ENCODE measurements at places on chromosomes 7 and 10.
A peak's percentile ranks its signal among the peaks of the same experiment; 100 is the strongest.

DNA sequence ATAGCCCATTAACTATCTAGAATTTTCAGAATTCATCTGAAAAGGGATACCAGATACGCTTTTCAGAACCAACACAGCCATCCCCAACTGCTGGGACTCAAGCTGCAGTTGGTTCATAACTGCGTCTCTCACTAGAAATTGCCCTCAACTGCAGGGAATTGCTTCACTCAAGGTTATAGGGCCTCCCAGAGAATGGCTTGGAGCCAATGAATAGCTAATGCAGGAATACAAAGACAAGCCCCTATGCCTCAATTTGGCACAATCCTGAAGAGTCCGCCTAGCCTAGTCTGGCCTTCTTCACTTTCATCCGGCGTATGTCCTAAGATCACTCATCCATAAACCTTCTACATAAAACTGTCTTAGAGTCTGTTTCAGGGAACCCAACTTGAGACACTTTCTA lies 164.0 kb downstream of the SKAP2 start:
- no peak for DNase-seq

GRCh38 chr10:70584366-70584765 lies 18.2 kb downstream of the PRF1 start:
- no peak for DNase-seq

- no peak for DNase-seq
Measured at GRCh38 chr10:130858626-130859025, 452.9 kb downstream of the TCERG1L start.

DNA sequence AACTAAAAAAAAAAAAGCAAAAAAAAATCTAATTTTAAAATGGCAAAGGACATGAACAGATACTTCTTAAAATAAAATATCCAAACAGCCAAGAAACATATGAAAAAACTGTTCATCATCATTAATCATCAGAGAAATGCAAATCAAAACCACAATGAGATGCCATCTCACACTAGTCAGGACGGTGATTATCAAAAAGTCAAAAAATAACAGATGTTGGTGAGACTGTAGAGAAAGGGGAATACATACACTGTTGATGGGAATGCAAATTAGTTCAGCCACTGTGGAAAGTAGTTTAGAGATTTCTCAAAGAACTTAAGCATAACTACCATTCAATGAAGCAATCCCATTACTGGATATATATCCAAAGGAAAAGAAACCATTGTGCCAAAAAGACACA lies 30.2 kb downstream of the COBL start:
- no peak for DNase-seq

GRCh38 chr7:158587162-158588084 lies at the start of gene PTPRN2:
Gene PTPRN2, minus strand, starts transcription at chr7:158587823.
- peak; percentile 85 for DNase-seq

- no peak for DNase-seq
Measured at GRCh38 chr7:131096267-131096927, 231.3 kb upstream of the MKLN1 start.

DNA sequence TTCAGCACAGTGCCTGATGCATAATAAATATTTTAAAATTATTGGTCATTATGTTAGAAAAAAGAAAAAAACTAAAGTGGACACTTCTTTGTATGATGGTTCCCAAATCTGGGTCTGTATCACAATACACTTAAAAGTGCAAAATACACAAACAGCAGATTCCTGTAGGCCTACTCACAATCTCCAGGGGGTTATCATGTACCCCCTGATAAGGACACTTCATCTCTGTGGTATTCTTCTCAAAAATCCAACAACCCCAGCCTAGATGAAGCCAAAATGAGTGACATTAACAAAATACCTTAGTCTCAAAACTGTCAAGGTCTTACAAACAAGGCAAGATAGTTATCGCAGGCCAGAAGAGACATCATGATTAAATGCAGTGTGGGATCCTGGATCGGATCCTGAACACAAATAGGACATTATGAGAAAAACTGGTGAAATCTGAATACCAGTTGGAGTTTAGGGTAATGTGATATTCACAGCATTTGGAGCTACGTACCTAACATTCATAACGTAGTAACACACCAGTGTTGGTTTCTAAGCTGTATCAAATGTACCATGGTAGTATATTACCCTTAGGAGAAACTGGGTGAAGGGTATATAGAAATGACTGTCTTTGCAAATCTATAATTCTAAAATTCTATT lies 45.2 kb downstream of the NSUN6 start:
- no peak for DNase-seq

- DNase-seq: no peak
Measured at GRCh38 chr10:33112831-33113455, 154.9 kb upstream of the ITGB1 start.

DNA sequence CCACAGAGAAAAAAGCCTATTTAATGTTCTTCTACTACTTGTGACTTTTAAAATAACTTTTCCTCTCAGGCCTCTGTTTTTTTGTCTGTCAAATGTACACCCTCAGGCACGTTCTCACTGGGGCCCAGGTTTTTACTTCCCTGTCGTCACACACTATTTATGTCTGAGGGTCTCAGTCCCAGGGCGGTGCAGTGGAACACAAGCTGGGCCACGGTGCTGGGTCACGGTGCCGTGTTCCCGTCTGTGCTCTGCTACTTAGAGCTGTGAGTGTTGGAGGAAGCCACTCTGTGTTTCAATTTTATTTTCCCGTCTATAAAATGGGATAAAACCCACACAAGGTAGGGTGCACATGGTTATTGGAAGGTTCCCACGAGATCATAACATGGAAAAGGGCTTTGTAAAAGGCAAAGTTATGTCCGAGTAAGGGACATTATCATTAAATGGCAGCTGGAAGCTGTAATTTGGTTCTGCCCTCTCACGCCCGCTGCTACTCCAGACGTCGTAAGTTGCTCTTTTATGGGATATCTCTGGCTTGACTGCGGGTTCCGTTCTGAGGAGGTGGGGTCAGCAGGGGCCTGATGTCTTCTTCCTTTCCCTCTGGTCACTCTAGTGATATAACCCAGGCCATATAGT lies 25.2 kb downstream of the ZNF775 start:
- DNase-seq: peak; percentile 59

DNA sequence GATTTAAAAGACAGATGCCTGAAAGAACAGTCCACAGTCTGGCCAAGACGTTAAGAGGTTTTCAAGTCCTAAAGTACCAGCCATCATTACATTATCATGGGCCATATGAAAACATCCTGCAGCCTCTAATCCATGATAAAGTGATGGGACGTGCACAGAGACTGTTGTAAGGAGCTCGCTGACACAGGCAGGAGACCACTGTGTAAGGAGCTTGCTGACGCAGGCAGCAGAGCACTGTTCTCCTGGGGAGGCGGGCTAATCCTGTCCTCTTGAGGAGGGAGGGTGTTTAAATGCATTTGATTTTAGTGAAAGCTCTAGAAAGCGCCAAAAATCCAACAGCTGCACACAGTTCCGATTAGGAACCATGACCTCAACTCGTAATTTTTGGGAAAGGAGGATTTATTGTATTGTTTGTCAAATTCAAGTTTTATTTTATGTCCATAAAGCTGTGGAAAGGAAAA lies 16.9 kb downstream of the SVIL start:
- no peak for DNase-seq

- DNase-seq: no peak
Measured at GRCh38 chr10:4941540-4942330, 21.5 kb upstream of the AKR1C1 start.

DNA sequence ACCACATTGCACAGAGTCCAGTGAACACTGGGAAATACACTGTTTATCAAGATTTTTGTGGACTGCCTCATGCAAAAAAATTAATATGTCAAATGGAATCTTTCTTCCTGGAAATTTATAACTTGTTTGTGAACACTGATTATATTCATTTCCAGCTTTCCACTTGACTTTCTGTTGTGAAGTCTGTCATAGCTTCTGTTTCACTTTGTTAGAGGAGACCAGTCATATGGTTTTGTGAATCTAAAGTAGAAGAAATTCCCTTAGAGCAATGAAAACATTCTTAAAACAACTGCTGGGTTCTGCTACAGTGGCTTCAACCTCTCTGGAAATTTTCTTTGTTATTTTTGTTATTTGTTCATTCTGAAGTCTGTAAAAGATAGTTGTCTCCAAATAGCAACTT lies 349.5 kb upstream of the NFE2L3 start:
- DNase-seq: no peak

GRCh38 chr7:117458977-117459583 lies 20.7 kb upstream of the CFTR start:
- no peak for DNase-seq

DNA sequence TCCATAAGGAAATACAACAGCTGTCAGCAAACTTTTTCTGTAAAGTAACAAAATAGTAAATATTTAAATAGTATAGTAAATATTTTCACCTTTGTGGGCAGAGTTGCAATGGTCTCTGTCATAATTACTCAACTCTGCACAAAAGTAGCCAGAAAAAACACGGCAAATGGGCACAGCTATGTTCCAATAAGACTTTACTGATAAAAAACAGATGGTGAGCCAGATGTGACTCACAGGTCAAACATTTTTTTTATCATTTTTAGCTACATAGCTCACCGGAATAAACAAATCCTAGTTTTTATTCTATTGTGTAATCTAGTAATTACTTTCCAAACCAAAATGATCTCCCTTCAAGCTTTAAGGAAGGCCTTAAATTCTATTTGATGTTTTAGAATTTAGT lies 55.3 kb downstream of the NCAPG2 start:
- peak; percentile 22 for DNase-seq

GRCh38 chr7:25891591-25891990 lies 260.4 kb upstream of the NFE2L3 start:
- no peak for DNase-seq

- DNase-seq: no peak
Measured at GRCh38 chr7:37982423-37982822, 62.0 kb downstream of the EPDR1 start.

DNA sequence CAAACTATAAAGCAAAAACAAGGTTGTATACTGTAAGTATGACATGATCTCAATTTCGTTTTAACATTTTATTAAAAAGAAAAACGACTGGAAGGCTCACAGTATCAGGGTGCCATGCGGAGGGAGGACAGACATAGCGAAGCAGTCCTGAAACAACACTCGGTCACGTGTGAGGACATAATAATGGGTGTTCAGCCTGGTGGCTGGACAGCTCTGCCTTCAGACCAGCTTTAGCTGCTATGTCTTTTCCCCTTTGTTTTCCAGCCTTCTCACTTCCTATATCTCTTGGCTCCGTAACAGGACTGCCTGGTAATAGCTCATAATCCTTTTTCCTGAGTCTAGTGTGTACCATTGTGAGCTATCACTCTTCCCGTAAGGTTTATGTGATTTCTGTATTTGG lies 18.4 kb upstream of the KLF14 start:
- no peak for DNase-seq

DNA sequence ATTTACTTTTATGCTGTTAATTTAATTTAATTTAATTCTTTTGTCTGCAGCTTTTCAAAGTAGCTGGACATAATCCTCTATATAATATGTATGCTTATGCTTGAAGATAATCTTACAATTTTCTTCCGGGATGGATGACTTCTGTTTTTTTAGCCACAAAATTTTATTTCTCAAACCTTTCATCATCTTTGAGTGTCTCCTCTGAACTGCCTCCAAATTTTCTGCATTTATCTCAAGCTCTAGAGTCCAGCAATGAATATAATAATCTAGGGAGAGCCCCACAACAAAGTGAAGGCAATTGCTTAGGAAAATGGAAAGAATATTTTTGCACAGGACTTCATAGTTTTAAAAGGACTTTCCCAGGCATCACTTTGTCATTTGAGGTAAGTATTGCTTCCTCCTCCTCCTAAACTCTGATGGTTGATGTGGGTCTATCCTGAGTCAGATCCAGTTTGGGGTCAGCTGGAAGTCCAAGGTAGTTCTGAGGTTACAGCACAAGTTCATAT lies 53.7 kb upstream of the FAM3C start:
- no peak for DNase-seq

- DNase-seq: no peak
Measured at GRCh38 chr7:150556521-150557138, 10.6 kb upstream of the GIMAP4 start.

DNA sequence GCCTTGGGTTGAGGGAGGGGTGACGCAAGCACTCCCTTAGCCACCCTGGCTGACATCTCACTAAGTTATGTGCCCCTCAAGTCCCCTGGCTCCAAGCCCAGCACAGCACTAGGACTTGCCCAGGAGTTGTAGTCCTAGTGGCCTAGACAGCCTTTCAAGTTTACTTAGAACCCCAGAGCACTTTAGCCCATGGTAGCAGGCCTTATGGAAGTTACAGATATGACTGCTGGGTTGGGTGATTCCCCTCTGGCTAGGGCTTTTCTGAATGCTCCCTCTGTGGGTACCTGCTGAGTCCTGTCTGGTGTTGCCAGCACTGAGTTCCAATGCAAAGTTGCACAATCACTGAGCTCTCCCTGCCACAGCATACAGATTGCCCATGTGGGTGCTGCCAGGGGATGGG lies 83.2 kb downstream of the AHCYL2 start:
- no peak for DNase-seq

DNA sequence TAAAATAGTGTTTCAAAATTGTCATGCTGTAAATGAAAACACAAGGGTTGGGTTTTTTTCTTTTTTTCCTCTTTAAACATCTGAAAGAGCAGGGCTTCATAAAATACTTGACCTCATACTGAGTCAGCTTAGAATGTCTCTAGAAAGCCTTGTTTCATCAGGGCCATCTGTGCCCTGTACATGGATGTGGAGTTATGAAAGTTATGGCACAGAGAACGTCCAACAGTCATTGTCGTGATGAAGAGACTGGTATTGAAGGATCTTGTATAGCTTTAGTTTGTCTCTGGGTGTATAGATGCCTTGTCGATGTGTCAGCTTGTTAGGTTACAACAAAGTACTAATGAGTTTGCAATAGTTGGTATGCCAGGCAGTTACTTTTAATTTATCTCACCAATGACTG lies 127.3 kb downstream of the FAM204A start:
- no peak for DNase-seq

- DNase-seq: no peak
Measured at GRCh38 chr10:71981015-71981875, 17.1 kb downstream of the CHST3 start.

DNA sequence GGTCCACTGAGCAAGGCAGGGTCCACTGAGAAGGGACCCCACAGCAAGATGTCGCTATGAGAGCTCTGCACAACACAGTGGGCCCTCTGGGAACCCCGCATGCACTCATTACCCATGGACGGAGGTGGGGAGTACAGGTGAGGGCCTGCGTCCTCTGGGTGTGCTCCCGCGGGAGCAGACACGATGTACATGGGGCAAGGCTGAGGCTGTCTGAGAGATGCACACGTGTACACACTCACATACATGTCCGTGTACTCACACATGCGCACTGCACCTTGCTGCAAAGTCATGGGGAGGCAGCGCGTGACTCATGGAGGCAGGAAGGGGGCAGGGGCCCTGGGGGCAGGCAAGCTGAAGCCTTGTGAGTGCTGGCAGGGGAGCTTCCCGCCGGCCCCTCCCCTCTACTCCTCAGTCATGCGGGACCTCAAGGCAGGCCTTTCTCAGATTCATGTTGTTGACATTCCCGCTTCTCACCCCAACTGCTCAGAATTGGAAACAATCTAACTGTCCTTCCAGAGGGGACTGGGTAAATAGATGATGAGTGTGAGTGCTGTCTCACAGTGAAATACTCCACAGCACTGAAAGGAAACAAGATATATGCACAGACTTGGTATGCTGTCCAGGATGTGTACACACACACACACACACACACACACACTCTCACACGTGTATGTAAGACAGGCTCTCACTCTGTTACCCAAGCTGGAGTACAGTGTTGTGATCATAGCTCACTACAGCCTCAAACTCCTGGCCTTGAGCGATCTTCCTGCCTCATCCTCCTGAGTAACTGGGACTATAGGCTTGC lies 40.0 kb downstream of the GOLGA7B start:
- DNase-seq: no peak
